Activated naive CD4-positive, alpha-beta T cell treated with anti-CD3 and anti-CD28 coated beads, Interleukin-2, amount 50 U/mL, for 72 hours (primary cell): ENCODE measurements at places on chromosomes 16 and 17. TPM values are rescaled to one million over a fixed set of nuclear protein-coding genes. Genes with fewer than 3 reads are reported as not detected.
A peak's percentile ranks its signal among the peaks of the same experiment; 100 is the strongest.

DNA sequence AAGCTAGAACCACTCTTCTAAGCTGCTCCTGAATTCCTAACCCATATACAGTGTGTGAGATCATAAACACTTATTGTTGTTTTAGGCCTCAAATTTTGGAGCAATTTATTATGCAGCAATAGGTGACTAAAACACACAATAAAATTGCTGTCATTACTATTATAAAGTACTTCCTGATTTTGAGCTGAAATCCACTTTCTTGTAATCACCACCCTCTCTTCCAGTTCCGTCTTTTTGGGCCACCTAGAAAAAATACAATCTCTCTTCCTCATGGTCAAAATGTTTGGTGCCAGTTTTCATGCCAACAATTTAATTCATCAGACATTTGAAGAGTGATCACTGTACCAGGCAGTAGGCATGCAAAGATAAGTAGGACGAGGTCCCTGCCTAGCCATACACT, 43.3 kb upstream of the NF1 start:
- DNase-seq = no peak

GRCh38 chr16:50570354-50570753, 22.2 kb downstream of the NKD1 start:
- no peak for DNase-seq

- DNase-seq = peak; percentile 47
Observed at GRCh38 chr16:70160388-70160787, 13.2 kb upstream of the CLEC18C start.

The CKLF gene
- 117 TPM for total RNA-seq

DNA sequence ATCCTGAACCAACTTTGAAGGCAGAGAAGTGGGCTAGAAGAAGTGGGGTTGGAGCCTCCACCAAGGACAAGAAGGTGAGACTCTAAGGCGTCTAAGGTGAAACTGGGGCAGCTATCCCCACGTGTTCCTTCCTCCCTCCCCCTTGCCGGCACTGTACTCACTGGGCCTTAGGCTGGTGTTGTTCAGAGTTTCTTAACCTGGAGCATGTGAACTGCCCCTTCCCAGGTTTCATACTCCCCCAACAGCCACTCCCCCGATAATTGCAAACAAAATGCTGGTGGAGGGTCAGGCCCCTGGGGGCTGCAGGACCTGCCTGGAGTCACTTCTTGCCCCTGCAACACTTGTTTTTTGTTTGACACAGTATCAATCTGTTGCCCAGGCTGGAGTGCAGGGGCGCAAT, 7.3 kb upstream of the SOCS3 start:
- DNase-seq = no peak

- no peak for DNase-seq
Observed at GRCh38 chr17:40247926-40248495, 28.9 kb downstream of the WIPF2 start.

The CFAP119 gene
- 3.6 TPM for total RNA-seq
